ENCODE measurements at places on chromosomes 1 and 21. TPM values are rescaled to one million over a fixed set of nuclear protein-coding genes. Genes with fewer than 3 reads are reported as not detected.

DNA sequence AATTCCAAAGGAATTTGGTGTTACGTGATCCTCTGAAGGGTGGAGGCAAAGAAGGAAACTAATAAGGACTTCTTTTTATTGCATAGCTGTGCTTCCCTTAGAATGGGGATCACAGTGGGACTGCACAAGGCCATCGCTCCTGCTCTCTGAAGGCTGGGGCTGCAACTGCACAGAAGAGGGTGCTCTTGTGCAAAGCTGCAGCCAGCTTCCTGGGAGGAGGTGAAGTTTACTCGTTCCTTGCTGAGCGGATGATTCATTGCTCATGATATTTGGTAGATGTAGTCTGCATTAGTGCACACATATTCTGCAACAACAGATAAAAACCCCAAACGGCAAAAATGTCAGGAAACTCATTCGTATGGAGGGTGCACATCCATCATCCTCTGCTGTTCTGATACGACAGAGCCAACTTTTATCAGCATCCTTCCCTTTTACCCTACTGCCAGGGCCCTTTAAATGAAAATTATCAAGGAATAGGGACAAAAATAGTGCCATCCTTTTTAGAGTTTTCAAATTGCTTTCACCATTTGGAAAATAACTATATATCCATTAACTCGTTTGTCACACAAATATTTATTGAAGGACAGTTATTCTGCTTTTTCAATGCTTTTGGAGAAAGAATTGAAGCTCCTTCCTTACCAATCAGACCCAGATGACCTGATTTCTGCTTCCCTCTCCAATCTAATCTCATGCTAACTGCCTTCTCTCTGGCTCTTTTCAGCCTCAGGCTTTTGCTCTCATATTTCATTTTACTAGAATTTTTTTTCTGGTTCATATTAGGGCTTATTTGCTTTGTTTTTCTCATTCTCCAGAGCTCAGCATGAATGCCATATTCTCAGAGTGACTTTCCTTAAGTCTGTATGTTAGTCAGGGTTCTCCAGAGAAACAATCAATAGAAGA, 263.6 kb downstream of the DUSP10 start:
- peak; percentile 7 for DNase-seq

- no peak for DNase-seq
Observed at GRCh38 chr1:197063212-197063611, 3.8 kb downstream of the F13B start.

DNA sequence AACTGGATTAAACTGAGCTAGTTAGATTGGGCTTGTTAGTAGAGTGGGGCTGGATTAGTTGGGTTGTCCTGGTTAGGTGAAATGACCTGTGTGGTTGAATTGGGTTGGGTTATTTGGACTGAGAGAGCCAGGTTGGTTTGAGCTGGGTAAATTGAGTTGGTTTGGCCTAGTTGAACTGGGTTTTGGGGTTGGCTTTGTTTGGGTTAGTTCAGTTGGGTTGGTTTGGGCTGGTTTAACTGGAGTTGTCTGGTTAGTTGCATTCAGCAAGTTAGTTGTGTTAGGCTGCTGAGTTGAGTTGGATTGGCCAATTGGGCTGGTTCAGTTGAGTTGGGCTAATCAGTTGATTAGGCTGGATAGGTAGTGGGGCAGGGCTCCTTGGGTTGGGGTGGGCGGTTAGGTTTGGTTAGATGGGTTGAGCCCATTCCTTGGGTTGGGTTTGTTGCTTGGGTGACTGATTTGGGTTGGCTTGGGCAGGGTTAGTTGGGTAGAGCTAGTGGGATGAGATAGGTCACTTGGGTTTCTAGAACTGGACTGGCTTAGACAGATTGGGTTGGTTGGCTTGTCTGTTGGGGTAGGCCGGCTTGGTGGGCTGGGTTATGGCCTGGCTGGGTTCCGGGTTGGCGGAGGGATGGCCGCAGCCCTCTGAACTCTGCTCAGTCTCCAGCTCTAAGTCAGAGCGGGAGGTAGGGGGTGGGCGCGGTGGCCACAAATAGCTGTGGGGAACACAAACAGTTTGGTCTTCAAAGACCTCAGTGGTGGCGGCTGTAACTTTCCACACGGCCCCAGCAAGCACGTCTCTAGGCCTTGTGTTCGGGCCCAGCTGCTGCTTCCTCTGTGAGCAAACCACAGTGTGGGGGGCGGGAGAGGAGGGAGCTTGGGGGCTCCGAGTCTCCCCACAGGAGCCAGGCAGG, 67.2 kb upstream of the RUNX3 start:
- DNase-seq = no peak

- DNase-seq = no peak
Observed at GRCh38 chr1:121483234-121483633, 298.5 kb downstream of the SRGAP2C start.

DNA sequence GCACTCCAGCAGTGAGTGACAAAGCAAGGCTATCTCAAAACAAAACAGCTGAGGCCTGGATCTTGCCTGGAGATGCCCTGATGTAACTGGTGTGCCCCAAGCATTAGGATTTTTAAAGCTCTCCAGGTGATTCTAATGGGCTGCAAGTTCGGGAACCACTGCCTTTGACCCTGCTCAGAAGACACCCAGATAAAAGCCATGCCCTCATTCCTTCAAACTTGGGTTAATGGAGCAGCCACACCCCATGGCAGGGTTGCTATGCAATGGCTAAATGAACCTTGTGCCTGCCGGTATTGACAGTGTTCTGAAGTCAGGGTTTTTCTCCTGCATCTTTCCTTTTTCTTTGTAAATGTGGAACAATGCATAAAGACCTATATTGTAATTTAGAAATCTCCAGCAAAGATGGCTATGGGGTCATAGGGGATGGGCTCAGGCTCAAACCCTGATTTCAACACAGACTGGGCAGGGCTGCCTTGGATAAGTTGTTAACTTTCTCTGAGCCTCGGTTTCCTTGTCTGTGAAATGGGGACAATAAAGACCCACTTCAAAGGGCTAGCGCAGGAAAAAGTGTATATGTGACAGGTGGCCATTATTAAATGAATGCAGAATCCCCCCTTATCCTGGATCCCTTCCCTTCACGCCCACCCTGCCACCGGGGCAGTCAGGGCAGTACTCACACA, 453 bp downstream of the TFF3 start:
- no peak for DNase-seq

DNA sequence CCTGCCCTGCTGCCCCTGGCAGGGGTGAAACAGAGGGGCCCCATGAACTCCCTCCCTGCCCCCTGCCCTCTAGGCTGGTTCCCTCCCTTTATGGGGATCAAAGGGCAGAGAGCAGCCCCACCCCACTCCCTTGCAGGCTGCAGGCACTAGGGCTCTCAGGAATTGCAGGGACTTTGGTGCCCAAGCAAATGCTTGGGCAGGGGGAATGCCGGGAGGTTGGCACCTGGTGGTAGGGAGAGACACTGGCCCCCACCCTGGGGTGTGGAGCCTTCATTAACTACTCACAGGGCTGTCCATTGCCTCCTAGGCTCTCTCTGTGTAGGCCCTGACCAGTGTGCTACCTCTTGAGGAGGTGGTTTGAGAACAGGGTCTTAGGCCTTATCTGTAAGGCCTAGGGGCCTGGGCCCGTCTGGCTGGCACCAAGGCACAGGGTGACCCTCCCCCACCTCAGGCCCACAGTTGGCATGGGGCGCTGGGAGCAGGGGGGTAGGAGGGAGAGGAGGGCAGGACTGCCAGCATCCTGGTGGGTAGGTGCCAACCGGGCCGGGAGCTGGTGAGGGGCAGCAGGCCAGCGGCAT, 4.7 kb downstream of the ZBTB7B start:
- DNase-seq = no peak

The SLC2A5 gene
- total RNA-seq = not detected
